ENCODE measurements at places on chromosomes 16 and 17.

DNA sequence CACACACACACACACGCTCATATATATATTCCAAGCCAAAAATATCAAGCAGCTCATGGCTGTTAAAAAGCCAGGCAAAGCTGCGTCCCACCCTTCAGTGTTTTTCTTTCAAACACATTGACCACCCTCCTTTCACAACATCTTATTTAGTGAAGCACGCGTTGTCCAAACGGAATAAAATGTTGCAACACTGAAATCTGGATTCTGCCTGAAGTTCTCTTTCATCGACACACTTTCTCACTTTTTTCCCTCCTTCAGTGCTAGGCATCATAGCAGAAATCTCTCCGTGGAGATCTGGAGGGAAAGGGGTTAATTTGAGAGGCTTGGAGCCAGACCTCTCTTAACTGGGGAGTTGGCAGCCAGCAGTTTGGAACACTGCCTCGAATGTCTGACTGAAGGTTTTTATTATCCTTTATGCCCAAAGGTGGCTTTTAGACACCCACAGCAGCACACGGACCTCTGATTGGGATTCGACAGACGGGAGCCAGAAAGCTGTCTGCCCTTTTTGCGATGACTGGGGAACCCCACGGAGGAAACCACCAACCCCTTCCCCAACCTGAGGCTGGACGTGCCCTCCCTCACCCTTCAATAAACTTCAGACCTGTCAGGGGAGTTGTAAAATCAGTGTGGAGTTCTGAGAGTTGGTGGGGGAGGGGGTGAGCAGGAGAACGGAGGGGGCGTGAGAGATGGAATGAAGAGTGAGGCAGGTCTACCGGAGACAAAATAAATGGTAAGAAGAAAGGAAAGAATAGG lies 833.6 kb upstream of the SOX9 start:
- no peak for DNase-seq

GRCh38 chr17:18332909-18333489 lies 17.9 kb downstream of the SMCR8 start:
- DNase-seq = no peak

DNA sequence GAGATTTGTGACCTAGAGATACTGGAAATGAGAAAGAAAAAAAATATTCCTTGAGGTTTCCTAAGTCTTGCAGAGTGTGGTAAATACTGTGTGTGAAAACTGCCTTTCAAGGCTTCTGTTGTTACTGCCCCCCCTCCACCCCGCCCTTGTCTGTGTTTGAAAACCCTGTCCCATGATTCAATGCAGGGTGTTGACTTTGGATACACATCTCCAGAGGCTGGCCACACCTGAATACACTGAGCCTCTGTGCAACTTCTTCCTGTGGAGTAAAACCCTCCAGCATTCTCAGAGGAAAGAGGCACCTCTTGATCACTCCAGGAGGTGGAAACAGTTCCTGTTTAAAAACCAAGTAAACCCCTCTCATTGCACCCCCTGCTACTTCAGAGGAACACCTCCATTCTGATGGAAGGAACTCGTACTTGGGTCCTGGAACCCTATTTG lies 123.0 kb upstream of the CACNG5 start:
- no peak for DNase-seq

- DNase-seq = no peak
These were observed 33.5 kb downstream of the MGAT5B start for GRCh38 chr17:76901542-76902197.

GRCh38 chr17:78966123-78966813 lies 13.5 kb downstream of the LGALS3BP start:
- no peak for DNase-seq

DNA sequence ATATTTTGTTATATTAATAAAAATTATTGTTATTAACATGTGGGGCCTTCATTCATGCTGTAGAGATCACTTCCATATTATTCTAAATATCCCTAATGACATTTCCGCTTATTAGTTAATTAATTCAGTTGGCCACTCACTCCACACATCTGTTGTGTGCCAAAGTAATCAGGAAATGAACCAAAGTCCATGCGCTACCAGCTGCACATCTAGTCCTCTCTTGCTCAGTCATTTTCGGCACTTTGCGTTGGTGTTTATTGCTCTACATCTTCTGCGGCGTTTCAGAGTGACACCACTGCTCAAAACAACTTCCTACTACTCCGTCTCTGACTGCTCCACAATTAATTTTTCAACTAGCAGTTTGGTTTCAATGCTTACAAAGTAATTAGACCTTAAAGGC lies 101.4 kb upstream of the ZFHX3 start:
- DNase-seq = no peak

- DNase-seq = no peak
These were observed at the start of gene CSNK2A2 for GRCh38 chr16:58198022-58198683. Gene CSNK2A2 (minus strand): TSS chr16:58198106. CDS start chr16:58197736, 370 bp downstream.

DNA sequence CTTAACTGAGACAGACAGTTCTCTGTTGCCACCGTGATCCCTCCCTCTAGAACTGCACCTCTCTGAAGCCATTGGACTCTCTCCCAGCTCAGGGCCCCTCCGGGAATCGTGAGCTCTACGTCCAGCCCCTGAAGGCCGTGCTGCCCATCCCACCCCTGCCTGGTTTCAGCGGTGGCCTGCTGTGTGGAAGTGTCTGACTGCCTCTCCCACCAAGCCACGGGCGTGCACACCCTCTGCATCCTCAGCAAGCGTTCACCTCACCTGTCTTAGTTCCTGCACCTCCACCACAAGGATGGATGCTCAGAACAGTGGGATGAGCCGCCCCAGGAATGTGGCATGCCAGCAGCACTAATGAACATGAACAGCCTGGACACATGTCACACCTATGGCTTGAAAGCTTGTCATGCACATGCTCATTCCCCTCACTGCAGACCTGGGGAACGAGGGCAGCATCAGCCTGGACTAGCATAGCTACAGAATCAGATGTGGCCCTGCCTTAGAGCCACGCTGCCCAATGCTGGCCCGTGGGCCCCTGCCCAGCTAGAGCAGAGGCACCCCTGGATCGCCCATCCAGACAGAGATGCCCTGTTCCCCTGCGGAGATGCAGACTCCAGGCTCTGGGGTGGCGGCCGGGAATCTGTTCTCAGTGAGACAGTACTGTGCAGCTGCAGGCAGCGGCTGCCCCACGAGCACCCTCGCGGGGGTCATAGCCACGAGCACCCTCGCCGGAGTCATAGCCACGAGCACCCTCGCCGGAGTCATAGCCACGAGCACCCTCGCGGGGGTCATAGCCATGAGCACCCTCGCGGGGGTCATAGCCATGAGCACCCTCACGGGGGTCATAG lies 73.7 kb upstream of the CHMP6 start:
- no peak for DNase-seq

DNA sequence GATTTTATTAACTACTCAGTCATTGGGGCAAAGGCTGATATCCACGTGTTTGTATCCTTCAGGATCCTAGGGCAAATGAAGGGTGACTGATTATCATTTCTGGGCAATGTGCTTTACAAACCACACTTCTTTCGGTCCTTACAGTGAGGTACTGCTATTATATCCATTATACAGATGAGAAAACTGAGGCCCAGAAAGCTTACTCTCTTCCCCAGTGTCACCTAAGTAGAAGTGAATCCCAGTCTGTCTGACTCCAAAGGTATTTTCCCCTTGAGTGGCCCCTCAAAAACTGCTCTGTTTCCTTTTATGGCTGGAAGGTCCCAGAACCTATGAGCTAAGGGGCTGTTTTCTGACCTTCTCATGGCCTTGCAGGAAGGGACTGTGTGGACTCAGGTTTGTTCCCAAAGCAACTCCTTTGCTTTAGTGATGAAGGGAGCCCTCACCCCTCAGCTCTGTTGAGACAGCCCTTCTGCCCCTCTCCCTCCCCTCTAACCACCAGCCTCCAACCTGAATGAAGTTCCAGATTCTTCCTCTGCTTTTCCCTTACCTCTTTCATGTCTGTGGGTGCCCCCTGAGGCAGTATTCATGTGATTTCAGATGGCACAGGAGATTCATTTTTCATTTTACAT lies 27.4 kb upstream of the ADGRG1 start:
- DNase-seq = no peak

GRCh38 chr16:23724096-23724784 lies 11.2 kb upstream of the ERN2 start:
- DNase-seq = no peak

GRCh38 chr17:83186226-83186625 lies 106.8 kb downstream of the METRNL start:
- DNase-seq = no peak

DNA sequence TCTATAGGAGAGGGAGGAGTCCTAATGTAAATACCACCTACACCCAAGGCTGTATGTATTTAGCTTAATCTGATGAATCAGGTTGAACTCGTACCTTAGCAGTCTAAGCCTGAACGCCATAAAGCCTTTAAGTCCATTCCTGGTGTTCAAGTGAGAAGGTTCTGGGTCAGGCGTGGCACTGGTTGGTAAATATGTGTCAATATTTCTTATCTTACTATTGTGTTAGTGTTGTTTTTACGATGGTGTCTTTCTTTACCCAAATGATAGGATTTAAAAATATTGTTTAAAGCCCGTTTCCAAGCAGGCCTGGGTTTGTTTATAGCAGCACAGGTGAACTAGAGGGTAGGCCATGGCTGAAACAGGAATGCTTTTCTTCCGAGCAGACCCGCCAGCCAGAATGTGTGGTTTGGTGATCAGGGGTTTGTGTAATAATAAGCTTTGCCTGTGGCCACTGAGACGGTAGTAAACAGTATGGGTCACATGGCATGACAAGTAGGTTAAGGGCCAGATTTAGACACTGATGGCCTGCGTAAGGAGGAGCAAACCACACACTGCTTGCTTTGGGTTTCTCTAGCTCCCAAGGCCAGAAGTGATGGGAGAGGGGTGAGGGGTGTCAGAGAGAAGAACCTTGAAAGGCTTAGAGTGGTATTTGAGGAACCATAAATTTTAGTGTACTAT lies 3.3 kb downstream of the TMEM94 start:
- DNase-seq = no peak

DNA sequence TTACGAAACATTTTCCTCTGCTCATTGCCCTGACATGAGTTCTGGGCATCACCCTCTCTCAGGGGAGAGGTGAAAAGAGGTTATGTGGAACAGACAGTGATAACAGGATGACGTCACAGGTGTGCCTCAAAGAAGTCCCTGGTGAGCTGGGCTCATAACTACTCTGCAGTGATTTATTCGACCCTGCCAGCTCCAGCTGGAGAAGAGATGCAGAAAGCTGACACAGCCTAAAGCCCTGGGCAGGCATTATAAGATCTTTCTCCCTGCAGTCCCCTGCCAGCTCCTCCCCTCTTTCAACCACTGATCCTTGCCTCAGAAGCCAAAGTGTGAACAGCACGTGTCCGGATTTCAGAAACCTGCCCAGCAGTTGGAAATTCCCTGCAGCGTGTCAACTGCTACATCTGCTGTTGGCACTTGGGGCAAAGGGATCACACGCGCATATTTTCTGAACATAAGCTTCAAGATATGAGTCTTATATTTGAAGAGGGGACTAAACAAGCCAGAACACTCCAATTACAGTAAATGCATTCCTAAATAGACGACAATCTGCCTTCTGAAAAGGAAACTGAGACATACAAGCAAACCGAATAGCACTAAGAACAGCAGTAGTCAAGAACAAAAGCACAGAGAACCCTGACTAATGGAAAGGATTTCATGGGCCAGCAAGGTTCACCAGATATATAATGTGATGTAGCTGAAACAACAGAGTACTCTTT lies 80.5 kb downstream of the SMG6 start:
- DNase-seq = no peak

DNA sequence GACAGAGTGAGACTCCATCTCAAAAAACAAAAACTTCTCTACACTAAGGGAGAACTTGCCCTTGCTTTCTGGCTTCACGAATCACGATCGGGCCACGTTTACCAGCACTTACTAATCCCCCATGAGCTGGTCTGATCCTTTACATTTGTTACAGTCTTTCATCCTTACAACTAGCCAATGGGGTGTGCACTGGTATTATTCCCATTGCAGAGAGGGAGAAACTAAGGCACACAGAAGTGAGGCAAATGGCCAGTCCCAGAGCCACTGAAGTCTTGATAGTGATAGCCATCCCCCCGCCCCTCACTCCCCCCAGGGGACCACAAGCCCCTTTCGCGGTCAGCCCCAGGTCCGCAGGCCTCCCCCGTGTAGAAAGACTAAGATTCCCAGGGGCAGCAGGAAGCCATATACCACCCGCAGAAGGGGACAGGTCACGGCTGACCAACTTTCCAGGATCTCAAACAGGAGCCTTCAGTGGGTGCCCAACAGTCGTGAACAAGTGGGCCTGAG lies 868 bp downstream of the NATD1 start:
- DNase-seq = no peak

GRCh38 chr16:81630635-81631031 lies 148.5 kb upstream of the PLCG2 start:
- no peak for DNase-seq

- DNase-seq = no peak
These were observed 260.1 kb downstream of the PARN start for GRCh38 chr16:14369734-14370598.

DNA sequence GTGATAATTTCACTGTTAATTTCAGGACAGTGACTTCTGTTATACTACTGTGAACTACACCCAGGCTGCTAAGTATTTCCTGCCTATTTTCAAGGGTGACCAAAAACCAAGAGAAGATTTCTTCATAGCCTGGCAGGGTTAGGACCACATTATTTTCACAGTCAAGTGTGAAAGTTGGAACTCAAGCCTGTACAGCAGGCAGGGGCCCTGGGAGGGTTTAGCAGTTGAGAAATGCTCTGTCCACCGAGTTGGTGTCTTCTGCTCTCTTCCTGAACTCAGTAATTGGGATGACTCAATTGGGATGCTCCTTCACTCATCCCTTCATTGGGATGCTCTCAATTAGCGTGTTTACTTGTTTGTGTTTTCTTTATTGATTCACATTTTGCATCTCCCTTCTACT lies 347.3 kb upstream of the CDH11 start:
- DNase-seq = no peak

- DNase-seq = no peak
These were observed 8.2 kb downstream of the ZNF19 start for GRCh38 chr16:71480956-71481355.

DNA sequence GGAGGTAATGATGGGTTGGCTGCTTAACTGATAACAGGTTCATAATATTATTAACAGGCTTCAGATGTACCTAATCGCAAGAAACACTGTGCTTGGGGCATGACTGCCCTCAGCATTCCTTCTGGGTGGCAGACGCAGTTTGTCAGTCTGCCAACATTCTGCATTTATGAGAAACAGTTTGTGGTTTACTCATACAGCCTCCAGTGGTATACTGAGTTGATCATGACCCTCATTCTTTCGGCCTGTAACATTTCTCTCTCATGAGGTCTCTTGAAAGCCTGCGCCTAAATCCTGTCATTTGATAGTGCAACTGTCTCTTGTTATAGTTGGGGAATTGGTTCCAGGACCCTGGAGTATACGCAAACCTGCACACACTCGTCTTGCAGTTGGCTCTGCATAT lies 4.9 kb upstream of the RUSF1 start:
- DNase-seq = no peak

GRCh38 chr16:81700071-81700779 lies 78.9 kb upstream of the PLCG2 start:
- DNase-seq = no peak

- no peak for DNase-seq
These were observed 5.2 kb upstream of the EIF1 start for GRCh38 chr17:41683441-41684007.

DNA sequence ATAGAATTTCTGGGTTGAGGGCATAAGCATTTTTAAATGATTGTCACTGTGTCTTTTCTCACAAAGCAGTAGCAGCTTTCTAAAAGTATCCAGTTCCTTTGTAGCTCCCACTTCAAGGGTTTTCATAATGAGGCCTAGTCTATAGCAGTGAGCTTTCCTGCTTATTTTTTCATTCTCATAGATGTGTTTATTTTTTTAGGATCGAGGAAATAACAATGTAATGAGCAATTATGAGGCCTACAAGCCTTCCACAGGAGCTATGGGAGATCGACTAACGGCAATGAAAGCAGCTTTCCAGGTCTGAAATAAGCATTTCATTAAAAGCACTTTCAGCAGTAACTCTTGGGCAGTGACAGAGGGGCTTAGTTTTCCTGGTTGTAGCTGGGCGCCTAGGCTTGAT lies 10.6 kb upstream of the PSMC5 start:
- no peak for DNase-seq
